ENCODE measurements at places on chromosomes 2 and 18. TPM values are rescaled to one million over a fixed set of nuclear protein-coding genes. Genes with fewer than 3 reads are reported as not detected.

DNA sequence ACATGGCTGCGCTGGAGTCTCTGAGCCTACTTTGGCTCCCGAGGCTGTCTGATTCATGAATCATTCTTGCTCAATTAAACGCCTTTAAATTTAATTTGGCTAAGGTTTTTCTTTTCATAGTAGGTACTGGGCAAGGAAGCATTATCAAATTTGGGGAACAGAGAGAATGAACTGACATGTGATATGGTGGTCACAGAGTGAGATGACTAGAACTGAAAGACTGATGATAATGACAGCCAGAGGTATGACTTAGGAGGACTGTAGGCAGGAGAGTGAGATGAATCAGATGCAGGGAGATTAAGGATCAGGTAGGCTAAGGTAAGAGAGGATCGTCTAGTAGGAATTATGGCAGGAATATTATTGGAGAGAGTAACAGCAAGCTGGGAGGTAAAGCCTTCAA, 40.9 kb upstream of the ST8SIA3 start:
- DNase-seq = no peak

- no peak for DNase-seq
Measured at GRCh38 chr2:71892423-71892730, 255.3 kb downstream of the CYP26B1 start.

MEP1B gene
- total RNA-seq = not detected

GRCh38 chr2:12429779-12430406, 286.8 kb upstream of the TRIB2 start:
- DNase-seq = no peak

DNA sequence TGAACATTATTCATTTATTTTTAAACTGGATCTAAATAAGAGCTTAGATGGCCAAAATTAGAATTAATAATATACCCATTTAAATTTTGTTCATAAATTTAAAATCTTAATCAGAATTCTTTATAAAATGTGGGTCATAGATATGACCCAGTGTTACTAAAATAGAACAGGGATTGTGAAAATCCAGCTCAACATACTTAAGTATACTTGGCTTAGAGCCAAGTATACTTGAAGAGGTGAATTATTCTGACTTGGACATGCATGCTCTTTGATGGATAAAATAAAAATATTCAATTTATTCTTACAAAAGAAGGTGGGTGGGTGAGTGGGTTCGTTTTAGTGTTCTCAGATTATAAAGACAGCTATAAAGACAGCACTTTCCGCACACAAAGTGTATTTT, 70.7 kb downstream of the SPOPL start:
- no peak for DNase-seq

DNA sequence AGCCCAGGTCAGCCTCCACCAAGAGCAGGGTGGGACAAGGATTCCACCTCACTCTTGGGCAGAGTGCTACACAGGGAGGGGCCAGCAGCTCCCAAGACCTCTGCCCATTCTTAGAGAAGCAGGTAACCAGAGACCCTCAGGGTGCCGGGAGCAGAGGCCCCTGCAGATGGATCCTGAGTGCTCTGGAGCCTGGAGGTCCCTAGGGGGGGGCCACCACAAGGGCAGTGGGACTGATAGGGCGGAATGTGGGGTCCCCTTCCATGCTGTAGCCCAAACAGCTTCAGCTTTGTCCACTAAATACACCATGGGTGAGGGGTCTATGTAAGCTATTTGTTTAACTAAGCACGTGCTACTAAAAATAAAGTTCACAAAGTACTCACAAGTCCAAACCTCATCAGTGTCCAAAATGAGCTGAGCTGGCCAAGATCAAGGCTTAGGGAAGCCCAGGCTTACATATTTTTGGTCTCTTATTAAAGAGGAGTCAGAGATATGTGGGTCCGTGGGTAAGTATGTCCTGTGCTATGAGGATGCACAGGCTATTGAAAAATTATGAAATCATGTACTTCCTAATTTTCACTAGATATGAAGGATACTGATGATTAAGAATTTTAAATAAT, 21.5 kb upstream of the GPC1 start:
- DNase-seq = no peak

IL1RL1 gene
- not detected for total RNA-seq

PPP1CB gene
- total RNA-seq = 176 TPM

AQP12B gene
- total RNA-seq = not detected

CAVIN2 gene
- total RNA-seq = not detected

GRCh38 chr2:172380436-172381274, 46.7 kb upstream of the ITGA6 start:
- DNase-seq = peak; percentile 14

- DNase-seq = no peak
Measured at GRCh38 chr2:46970334-46971288, 55.0 kb upstream of the MCFD2 start.

- no peak for DNase-seq
Measured at GRCh38 chr2:95539836-95540235, 52.0 kb upstream of the TRIM43 start.

DNA sequence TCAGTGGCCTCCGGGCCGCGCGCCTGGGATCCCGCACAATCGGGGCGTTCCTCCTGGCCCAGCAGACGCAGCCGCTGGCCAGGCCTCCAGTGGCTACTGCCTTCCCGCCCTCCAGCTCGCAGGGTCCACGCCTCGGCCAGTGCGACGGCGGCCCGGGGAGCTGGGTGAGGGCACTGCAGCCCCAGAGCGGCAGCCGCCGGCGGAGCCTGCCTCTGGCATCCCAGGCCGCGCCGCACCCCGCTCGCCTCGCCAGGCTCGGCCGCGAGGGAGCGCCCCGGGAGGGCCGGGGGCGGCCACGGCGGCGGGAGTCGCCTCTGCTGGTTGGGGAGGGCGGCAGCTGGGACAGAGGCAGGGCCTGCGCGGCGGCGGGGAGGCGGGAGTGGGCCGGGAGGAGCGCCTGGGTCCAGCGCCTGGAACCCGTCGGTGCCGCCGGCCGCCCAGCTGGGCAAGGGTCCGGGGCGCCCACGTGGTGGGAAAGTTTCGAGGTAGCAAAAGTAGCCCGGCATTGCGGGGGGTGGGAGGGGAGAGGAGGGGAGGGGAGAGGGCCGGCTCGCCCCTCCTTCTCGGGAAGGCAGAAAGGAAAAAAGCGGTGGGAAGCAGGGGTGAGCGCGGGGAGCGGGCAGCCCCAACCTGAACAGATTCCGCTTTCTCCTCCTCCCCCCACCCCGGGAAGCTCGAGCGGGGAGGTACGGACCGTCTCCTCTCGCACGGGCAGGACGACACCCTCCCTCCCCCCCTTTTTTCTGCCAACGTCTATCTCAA, 1.5 kb upstream of the INHBB start:
- peak; percentile 29 for DNase-seq

DNA sequence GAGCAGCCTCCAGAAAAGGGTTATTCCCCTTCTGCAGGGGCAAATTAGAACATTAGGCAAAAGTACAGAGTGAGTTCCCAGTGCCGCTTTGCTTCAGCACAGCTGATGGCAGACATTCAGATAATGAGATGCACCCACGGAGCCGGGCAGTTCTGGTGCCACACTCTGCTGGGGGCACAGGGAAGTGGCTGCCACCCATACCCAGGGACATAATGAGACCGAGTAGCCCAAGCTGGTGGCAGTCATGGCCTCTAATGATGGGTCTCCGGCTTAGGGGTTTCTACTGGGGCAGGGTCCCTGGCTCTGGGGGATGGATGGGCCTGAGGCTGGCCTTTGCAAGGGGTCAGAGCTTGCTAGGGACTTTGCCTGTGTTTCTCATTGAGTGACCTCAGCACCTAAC, 26.2 kb downstream of the GLI2 start:
- no peak for DNase-seq

GRCh38 chr2:111101592-111101991, 19.1 kb upstream of the BCL2L11 start:
- DNase-seq = no peak

Data from neural crest cell (in vitro differentiated cells).